ENCODE measurements at places on chromosomes 4 and X.

DNA sequence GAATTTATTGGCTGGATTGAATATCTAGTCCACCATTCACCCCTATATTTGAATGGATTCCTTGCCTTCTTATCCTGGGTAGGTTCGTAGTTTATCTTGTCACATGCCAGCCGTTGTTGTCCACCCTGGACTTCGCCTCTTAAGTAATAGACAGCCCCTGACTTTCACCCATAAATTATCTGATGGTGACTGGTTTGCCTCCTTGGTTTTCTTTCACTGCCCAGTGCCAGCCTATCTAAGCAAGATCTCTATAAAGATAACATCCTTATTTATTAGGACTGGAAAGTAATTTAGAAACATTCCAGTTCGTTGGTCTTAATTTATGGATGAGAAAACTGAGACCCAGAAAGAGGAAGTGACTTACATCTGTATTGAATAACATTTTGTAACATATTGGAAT is 410.3 kb downstream of the RPA4 start:
- no peak for DNase-seq

DNA sequence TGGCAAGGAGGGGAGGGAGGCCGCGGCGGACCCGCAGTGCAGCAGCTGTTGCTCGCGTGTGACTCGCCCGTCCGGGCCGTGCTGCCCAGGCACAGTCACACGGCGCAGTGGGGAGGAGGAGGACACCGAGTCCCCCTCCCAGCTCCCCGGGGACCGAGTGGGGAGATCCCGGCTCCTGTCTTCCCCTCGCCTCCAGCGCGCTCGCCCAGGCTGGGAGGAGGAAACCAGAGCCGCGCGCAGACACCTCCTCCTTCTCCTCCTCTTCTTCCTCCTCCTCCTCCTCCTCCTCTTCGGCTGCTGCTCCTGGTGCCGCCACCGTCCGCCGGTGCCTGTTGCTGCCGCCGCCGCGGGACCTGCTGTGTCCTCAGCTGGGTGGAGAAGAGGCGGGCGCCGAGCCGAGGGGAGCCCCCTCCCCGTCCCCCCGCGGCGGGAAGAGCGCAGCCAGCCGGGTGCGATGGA is at the start of gene TBC1D1:
TBC1D1 (plus strand) TSS at position 284 of the 459 bp plus-strand sequence. CDS start 11,012 bp downstream, outside the sequence.
- DNase-seq: peak; percentile 21

- DNase-seq: no peak
These were observed 199.3 kb upstream of the FAT4 start for GRCh38 chr4:125115476-125115875.

DNA sequence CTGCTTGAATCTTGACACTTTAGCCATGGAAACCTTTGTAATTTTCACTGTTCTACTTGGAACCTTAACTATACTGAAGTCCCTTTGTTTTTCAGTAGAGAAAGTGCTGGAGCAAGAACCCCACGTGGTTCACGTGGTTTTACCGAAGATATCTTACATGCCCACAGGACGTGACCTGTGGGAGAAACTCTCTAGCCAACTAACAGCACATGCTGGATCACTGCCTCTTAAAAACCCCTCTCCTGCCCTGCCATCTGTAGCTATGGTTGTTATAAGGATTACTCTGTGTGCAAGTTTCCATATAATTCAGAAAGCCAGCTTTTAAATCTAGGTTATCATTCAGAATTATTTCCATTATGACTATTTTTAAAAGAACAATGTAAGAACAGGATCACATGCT is 30.2 kb downstream of the SPANXD start:
- DNase-seq: no peak

DNA sequence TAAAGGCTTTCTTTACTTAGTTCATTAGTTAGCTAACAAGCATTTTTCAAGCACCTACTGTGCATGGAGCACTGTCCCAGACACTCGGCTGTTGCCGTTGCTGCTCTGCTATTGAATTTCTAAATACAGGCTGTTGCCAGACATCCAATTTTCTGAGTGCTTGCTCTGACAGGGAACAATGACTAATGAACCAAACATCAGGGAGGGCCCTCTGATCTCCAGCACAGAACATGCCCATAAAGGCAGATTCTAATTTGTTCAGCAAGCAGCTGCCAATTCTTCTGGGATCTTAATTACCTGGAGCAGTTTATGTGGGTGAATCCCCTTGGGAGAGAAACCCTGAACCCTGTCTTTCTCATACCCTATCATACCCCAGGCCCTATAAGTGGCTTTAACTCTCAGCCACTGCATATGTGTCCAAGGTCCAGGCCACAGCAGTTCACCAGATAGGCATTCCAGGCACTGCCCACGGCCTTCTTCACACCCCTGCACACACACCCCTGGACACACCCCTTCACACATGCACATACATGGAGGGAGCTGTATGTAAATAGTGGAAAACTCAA is 27.9 kb downstream of the TSC22D3 start:
- no peak for DNase-seq

- no peak for DNase-seq
These were observed 45.3 kb upstream of the ZMAT1 start for GRCh38 chrX:101977106-101977505.

DNA sequence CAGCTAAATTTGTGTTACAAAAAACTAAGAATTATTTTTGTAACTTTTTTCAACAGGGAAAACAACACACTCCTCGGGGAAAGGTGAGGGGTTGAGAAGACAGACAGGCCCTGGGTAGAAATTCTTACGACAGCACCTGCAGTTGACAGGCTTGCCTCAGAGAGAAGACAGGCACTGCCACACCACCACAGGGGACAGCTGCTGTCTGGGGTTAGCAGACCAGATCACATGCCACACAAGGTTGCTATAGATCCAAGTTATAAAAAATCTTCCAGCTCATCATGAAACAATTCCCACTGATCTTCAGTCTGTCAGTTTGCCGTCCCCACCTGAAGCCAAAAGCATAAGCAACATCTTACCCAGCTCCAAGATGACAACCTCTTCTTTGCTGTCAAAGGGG is 143.2 kb upstream of the ZCCHC13 start:
- DNase-seq: no peak

DNA sequence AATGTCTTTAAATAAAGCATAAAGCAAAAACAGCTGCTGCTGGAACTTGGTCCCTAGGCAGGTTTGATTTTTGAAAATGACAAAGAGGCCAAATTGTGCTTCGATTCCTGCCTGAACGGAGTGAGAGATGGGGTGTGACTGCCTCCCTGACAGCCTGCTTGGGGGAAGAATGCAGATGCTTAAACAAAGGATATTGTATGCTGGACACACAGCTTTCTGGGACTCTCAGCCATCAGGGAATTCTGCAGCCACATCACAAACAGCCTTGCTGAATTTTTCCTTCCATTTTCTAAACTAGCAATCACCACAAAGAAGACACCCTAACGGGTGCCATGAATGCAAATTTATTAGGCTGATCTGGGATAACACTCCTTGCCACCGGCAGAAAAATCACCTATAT is 83.9 kb upstream of the CPEB2 start:
- DNase-seq: no peak

GRCh38 chr4:40349561-40350198 is 14.5 kb downstream of the CHRNA9 start:
- no peak for DNase-seq

DNA sequence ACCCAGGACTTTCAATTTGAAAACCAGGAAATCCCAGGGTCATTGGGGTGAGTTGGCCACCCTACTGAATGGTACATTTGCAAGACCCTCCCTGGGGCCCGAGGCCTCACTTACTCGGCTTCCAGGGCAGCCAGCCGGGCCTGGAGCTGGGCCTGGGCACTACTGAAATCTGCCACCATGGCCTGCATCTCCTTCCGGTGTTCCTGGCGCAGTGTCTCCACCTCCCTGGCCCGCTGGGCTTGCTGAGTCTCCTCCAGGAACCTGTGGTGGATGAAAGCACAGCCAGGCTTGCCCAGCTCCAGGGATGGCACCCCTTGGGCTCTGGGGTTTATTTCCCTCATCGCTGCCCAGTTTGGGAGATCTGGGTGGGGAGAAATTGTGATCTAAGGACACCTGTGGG is 24.7 kb downstream of the MED28 start:
- no peak for DNase-seq

DNA sequence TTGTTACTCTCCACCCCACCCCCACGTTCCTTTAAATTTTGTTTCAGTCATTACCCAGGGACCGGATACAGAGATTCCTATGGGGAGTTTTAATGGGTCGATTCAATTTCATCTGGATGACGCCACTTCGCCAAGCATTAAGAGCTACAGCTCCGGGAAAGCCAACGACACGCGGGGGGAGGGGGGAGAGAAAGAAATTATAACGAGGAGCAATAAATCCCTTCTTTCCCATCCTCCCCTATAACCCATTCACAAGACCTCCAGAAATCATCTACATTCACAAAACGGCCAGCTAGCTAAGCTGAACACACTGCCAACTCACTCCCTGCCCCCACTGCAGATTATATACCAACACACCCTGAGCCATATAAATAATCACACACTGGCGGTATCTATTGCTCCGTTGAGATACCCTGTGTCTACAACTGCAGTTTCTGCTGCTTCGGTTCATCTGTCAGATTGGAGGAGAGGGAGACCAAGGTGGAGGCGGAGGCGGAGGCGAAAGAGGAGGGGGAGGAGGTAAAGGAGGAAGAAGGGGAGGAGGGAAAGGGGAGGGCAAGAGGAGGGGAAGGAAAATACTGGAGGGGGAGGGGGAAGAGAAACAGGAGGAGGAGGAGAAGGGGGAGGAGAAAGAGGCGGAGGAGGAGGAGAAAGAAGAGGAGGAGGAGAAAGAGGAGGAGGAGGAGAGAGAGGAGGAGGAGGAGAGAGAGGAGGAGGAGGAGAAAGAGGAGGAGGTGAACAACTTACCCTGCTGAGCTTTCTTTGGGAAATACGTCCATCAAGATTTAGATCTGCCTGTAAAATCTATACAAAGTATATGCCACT is 113.9 kb upstream of the VAMP7 start:
- DNase-seq: no peak

GRCh38 chr4:158051401-158052235 is 121.2 kb downstream of the GASK1B start:
- DNase-seq: no peak

DNA sequence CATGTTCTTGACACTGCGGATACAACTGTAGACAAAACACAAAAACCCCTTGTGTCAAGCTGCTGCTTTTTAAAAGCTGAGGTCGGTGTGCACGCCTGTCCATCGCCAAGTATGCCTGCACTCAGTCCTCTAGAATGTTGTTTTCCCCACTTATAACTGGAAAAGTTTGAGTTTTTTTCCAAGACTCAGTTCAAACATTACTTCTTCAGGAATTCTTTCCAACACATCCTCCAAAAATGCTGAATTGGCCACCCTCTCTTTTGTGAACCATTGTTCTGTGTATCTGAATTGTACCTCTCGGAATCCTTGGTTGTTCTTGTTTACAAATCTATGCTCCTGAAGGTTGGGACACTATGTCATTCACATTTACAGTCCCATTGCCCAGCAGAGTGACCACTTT is 94.6 kb downstream of the REELD1 start:
- no peak for DNase-seq

DNA sequence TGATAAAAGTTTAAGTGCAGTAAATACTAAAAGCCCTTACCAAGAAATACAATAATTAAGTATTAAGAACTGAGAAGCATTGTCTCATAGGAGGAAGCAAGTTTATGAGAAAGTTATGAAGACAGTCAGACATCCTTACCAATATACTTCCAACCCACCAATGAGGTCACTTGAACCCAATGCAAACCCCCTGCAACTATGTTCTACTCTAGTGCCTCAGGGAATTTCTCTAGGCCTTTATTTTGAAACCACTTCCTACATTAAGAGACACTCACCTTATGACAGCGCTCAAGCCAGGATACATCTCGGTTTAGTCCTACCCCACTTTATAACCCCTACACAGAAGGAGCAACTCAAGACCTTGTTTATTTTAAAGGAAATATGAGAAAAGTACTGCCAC is 61.3 kb downstream of the STPG2 start:
- DNase-seq: no peak

- DNase-seq: no peak
These were observed 68.8 kb downstream of the IL15 start for GRCh38 chr4:141705048-141705746.

DNA sequence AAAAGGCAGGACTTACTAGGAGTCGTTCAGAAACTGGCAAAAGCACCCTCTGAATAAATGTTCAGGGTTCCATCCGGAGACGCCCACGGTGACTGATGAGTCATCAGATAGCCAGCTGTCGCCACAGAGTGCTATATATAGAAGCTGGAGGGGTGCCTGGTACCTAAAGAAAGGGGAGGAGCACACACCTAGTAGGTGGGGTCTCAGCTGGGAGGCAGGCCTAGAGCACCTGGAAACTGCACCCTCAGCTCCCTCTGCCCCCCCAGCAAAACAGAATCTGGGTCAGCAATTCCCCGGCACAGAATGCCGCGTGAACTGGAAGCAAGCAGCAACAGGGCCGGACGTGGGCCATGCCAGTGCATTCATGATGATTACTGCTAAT is 242.0 kb downstream of the BCOR start:
- DNase-seq: peak; percentile 57

- no peak for DNase-seq
These were observed 343.3 kb upstream of the RPS6KA3 start for GRCh38 chrX:20609916-20610415.

- DNase-seq: no peak
These were observed 529 bp upstream of the CITED1 start for GRCh38 chrX:72306085-72306801.

GRCh38 chr4:124423160-124423559 is 289.4 kb downstream of the ANKRD50 start:
- DNase-seq: no peak

DNA sequence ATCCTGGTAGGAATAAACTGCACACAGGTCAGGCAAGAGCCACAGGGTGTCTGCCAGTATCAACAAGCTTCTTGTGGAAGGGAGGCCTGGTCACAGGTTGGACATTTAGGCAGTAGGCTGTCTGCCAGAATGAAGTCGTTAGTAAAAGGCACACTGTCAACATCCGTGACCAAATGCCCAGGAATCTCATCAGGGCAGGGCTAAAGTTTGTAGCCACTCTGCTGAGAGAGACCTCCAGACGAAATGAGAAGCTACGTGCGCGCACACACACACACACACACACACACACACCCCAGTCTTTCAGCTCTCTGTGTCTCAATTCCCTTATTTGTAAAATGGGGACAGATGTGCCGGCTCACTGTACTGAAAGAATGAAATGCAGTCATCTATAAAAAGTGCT is 408.7 kb upstream of the ZFP42 start:
- no peak for DNase-seq

- no peak for DNase-seq
These were observed 34.5 kb downstream of the LINC00632 start for GRCh38 chrX:140744085-140744484.

DNA sequence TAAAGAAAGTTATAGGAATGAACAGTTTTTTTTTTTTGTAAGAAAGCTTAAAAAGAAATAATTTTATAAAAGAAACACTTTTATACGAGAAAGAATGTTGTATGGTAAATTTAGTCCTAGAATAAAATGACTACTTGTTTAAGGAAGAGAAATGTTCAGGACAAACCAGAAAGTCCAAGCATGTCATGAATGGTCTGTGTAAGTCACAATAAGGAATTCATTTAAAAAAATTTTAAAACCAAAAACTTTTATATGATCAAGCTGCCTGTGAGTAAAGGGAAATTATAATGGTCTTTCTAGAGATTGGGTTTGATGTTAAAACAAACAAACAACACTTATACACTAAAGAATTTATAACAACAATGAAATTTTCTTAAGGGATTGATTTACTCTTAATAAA is 858.9 kb upstream of the PCDH7 start:
- no peak for DNase-seq

- DNase-seq: no peak
These were observed 92.7 kb downstream of the SYNPO2 start for GRCh38 chr4:118981171-118981838.

- no peak for DNase-seq
These were observed 6.5 kb upstream of the PRDX4 start for GRCh38 chrX:23660766-23661132.

Measured in stimulated activated CD8-positive, alpha-beta memory T cell treated with anti-CD3 and anti-CD28 coated beads, Interleukin-2, amount 100 ng/mL, for 1 hour (primary cell).